ENCODE measurements at places on chromosomes 3 and 15.

DNA sequence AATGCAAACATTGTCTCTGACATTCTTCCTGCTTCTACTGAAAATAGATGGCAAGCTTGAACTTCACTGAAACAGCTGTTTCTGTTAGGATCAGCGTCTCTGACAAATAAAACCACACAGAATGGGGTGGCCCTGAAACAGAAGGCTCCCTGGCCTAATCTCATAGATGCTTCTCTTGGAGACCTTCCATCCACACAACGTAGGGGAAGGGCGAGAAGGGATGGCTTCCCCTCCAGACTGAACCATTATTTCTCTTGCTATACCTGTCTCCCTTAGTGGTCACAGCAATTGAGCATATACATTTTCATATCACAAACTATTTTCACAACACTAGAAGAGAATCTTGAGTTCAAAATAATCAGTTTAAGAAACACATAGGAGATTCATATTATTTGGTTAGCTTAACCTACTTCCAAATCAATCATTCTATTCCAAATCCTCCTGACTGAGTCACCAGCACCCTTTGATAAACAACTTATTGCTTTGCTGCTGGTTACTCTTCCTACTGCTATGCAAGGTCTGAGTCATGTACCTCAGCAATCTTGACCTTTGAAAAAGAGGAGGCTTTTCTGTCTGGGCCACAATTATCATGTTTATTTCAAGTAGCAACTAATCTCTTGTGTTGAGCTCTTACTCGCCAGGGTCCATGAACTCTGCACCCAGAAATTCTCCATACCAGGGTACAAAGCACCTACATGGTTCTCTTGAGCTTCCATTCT is 45.5 kb downstream of the CBLB start:
- no peaks in the 10 kb centered on the region for H3K27me3 ChIP-seq
- H3K27ac ChIP-seq = no peak overlapping the region
- H3K36me3 ChIP-seq = no peaks in the 10 kb centered on the region
- H3K4me1 ChIP-seq = no peaks in the 10 kb centered on the region
- no peak overlapping the region for H3K4me3 ChIP-seq

- H3K4me3 ChIP-seq = no peak overlapping the region
- no peaks in the 10 kb centered on the region for H3K27me3 ChIP-seq
- DNase-seq = no peak
- peak overlapping the region; percentile 11 for H3K27ac ChIP-seq
- H3K4me1 ChIP-seq = no peaks in the 10 kb centered on the region
- no peaks in the 10 kb centered on the region for H3K36me3 ChIP-seq
Observed at GRCh38 chr3:63976161-63976871, 47.0 kb downstream of the PSMD6 start.

DNA sequence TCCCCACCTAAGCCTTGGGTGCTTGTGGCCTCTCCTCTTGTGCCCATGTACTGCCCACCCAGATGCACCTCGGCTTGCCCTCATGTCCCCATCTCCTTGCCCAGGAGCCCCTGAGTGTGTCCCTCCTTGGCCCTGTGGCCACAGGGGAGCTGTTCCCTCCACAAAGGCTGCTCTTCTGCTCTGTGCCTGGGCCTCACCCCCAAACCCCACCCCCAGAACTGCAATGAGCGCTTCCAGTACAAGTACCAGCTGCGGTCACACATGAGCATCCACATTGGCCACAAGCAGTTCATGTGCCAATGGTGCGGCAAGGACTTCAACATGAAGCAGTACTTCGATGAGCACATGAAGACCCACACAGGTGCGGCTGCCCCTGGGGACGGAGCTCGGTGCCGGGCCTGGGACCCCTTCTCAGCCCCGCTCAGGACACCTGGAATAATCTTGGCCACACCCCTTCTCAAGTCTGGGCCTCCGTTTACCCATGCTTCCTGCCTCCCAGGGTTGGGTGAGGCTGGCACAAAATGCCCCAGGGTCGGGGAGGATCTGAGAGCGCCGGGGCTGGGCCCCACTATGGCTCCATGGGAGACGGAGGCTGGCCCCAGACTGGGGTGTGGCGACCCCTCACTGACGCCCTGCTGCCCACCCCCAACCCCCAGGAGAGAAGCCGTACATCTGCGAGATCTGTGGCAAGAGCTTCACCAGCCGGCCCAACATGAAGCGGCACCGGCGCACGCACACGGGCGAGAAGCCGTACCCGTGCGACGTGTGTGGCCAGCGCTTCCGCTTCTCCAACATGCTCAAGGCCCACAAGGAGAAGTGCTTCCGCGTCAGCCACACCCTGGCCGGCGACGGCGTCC is 10.3 kb downstream of the ZBTB47 start:
- no peak overlapping the region for H3K27ac ChIP-seq
- no peak for DNase-seq
- H3K27me3 ChIP-seq = no peaks in the 10 kb centered on the region
- H3K4me3 ChIP-seq = no peak overlapping the region
- H3K36me3 ChIP-seq = no peaks in the 10 kb centered on the region
- no peaks in the 10 kb centered on the region for H3K4me1 ChIP-seq

- no peak overlapping the region for H3K4me3 ChIP-seq
- H3K4me1 ChIP-seq = no peaks in the 10 kb centered on the region
- H3K36me3 ChIP-seq = no peaks in the 10 kb centered on the region
- no peak for DNase-seq
- H3K27ac ChIP-seq = no peak overlapping the region
Observed at GRCh38 chr3:89262309-89262929, 155.0 kb downstream of the EPHA3 start.

DNA sequence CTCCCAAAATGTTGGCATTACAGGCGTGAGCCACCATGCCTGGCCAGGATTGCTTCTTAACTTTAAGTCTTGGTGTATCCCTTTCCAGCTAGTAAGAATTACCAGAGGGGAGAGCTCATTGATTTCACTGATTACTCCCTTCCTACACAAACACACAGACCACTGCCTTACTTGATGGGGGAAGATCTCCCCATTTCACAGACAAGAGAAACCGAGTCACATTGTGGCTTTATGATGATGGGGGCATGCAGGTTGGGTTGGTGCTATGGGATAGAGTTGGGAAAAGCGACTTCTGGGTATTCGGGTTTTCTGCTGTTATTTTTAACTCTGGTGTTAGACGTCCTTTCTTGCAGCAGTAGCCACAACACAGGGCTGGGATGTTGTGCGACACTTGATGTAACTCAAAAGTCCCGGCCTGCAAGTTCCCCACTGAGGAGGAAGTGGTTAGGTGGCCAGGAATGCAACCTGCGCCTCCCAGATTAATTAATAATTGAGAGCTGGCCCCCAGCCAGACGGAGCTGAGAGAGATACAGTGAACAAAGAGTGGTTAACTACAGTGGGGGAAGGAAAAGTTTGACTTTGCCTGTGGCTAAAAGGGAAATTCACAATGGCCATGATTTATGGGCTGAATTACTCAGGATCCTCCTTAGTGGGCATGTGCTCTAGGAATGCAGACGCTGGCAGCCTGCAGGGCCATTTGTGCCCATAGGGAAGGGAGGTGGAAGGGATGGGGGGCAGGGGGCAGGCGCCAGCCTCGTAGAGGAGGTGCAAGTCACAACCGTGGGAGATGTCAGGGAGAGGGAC is 63.6 kb downstream of the SMAD6 start:
- H3K4me1 ChIP-seq = peaks cover 36% of the 10 kb centered on the region
- no peaks in the 10 kb centered on the region for H3K36me3 ChIP-seq
- peak overlapping the region; percentile 12 for H3K27ac ChIP-seq
- no peak overlapping the region for H3K4me3 ChIP-seq

DNA sequence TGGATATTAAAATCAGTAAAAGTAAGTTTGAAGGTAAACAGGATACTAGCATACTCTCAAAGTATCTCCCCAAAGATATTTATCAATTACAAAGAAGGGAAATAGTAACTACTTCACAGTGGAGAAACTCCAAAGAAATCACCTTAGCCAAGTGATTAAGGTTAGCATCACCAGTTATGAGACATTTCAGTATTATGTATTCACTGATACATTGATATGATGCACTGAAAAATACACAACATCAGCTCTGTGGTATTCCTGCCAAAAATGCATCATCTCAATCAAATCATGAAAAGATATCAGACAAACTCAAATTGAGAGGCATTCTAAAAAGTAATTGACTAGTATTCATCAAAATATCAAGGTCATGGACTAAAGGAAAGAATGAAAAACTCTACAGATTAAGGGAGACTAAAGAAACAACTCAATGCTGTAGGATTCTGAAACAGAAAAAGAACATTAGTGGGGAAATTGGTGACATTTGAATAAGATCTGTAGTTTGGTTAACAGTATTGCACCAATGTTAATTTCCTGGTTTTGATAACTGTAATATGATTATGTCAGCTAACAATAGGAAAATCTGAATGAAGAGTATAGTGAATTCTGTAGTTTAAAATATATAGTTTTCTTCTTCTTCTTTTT is 215.4 kb downstream of the UACA start:
- no peak overlapping the region for H3K4me3 ChIP-seq
- H3K27me3 ChIP-seq = no peaks in the 10 kb centered on the region
- DNase-seq = no peak
- H3K4me1 ChIP-seq = no peaks in the 10 kb centered on the region
- H3K27ac ChIP-seq = no peak overlapping the region
- H3K36me3 ChIP-seq = no peaks in the 10 kb centered on the region

- no peaks in the 10 kb centered on the region for H3K36me3 ChIP-seq
- H3K27ac ChIP-seq = no peak overlapping the region
- no peaks in the 10 kb centered on the region for H3K4me1 ChIP-seq
- H3K4me3 ChIP-seq = no peak overlapping the region
Observed at GRCh38 chr3:65914032-65914739, 124.5 kb downstream of the MAGI1 start.

GRCh38 chr3:77887611-77888010 is 847.7 kb downstream of the ROBO2 start:
- no peak overlapping the region for H3K4me3 ChIP-seq
- H3K27ac ChIP-seq = no peak overlapping the region
- no peak for DNase-seq
- H3K27me3 ChIP-seq = no peaks in the 10 kb centered on the region

- H3K27me3 ChIP-seq = no peaks in the 10 kb centered on the region
- no peak overlapping the region for H3K27ac ChIP-seq
- H3K4me1 ChIP-seq = no peaks in the 10 kb centered on the region
Observed at GRCh38 chr3:172776049-172776717, 25.7 kb downstream of the ECT2 start.

- no peaks in the 10 kb centered on the region for H3K36me3 ChIP-seq
- H3K27ac ChIP-seq = no peak overlapping the region
- DNase-seq = no peak
- no peak overlapping the region for H3K4me3 ChIP-seq
- no peaks in the 10 kb centered on the region for H3K27me3 ChIP-seq
- H3K4me1 ChIP-seq = no peaks in the 10 kb centered on the region
Observed at GRCh38 chr3:108119398-108120104, 28.7 kb upstream of the CD47 start.

- no peak for DNase-seq
- no peaks in the 10 kb centered on the region for H3K4me1 ChIP-seq
- H3K27me3 ChIP-seq = peaks cover 2% of the 10 kb centered on the region
- H3K36me3 ChIP-seq = no peaks in the 10 kb centered on the region
- no peak overlapping the region for H3K4me3 ChIP-seq
Observed at GRCh38 chr3:179852142-179852905, 184.4 kb downstream of the PEX5L start.

GRCh38 chr3:128867200-128868125 is 12.0 kb upstream of the ACAD9 start:
- H3K27ac ChIP-seq = no peak overlapping the region
- no peak overlapping the region for H3K4me3 ChIP-seq
- H3K4me1 ChIP-seq = no peaks in the 10 kb centered on the region

DNA sequence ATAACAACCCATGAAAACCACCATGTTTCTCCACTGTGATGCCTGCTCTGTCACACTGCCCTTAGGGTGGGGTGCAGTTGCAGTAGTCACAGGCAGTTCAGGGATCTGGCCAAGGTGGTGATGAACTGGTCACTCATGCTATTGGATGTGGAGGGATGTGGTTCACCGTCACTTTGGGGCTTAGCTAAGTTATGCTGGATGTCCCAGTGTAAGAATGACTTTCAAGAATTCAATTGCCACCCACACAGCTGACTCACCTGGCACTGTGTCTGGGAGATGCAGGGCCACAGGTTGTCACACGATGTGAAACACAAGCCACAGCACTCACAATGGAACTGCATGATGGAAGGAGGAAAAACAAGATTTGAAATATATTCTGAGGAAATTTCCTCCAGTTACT is 146.1 kb upstream of the CTNNB1 start:
- no peak overlapping the region for H3K27ac ChIP-seq
- no peak overlapping the region for H3K4me3 ChIP-seq
- H3K27me3 ChIP-seq = no peaks in the 10 kb centered on the region
- H3K36me3 ChIP-seq = no peaks in the 10 kb centered on the region

DNA sequence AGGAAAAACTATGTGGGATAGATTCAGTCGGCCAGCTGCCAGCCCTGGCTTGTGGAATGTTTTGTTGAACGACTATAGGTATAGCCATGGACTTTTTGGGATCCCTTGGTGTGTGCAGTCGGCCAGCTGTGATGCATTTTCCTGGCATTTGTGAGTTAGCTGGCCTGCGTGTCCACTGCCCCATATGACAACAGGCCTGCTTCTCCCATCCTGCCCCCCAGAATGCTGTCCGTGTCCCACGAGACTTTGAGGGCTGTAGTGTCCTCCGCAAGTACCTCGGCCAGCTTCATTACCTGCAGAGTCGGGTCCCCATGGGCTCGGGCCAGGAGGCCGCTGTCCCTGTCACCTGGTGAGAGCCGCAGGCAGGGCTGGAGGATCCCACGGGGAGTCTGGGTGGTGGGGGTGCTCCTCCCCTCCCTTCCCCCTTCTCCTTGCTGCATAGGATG is 23.6 kb downstream of the PTPN23 start:
- H3K4me3 ChIP-seq = no peak overlapping the region
- no peaks in the 10 kb centered on the region for H3K27me3 ChIP-seq
- peaks cover 13% of the 10 kb centered on the region for H3K4me1 ChIP-seq
- H3K27ac ChIP-seq = peak overlapping the region; percentile 30
- H3K36me3 ChIP-seq = peaks cover 12% of the 10 kb centered on the region

DNA sequence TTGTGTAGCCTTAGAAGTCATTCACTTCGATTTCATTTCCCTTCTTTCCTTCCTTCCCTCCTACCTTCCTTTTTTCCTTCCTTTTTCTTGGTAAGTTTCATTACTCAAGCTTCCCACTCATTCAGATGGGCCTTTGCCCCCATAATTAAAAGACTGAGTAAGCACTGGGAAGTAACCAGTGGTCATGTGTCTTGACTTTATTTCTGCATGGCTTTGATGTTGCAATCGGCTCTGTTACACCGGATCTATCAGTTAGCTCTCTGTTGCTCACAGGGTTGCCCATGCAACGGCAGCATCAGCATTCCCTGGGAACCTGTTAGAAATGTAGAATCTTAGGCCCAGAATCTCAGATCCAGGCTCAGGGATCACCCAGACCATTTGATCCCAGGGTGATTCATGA is 25.6 kb upstream of the LARS2 start:
- H3K4me1 ChIP-seq = no peaks in the 10 kb centered on the region
- no peaks in the 10 kb centered on the region for H3K27me3 ChIP-seq
- H3K4me3 ChIP-seq = no peak overlapping the region
- H3K36me3 ChIP-seq = no peaks in the 10 kb centered on the region
- DNase-seq = no peak
- H3K27ac ChIP-seq = no peak overlapping the region

- no peak overlapping the region for H3K27ac ChIP-seq
- no peaks in the 10 kb centered on the region for H3K36me3 ChIP-seq
- H3K4me1 ChIP-seq = no peaks in the 10 kb centered on the region
- H3K4me3 ChIP-seq = no peak overlapping the region
- no peaks in the 10 kb centered on the region for H3K27me3 ChIP-seq
- no peak for DNase-seq
Observed at GRCh38 chr3:153137626-153138025, 24.4 kb upstream of the RAP2B start.
